Activated naive CD8-positive, alpha-beta T cell treated with anti-CD3 and anti-CD28 coated beads, Interleukin-2, amount 10 ng/mL, durations not matched to agents 7 days and 5 days (primary cell): ENCODE measurements at places on chromosomes 4 and X. TPM values are rescaled to one million over a fixed set of nuclear protein-coding genes. Genes with fewer than 3 reads are reported as not detected.

- no peak overlapping the region for H3K27ac ChIP-seq
- peaks cover 1% of the 10 kb centered on the region for H3K4me1 ChIP-seq
- no peaks in the 10 kb centered on the region for H3K27me3 ChIP-seq
These were observed 23.1 kb upstream of the CAMK2D start for GRCh38 chr4:113784497-113785250.

- no peak for DNase-seq
- no peak overlapping the region for H3K27ac ChIP-seq
- peaks cover 7% of the 10 kb centered on the region for H3K27me3 ChIP-seq
- H3K4me1 ChIP-seq = no peaks in the 10 kb centered on the region
- H3K4me3 ChIP-seq = no peak overlapping the region
- no peaks in the 10 kb centered on the region for H3K36me3 ChIP-seq
These were observed 22.2 kb downstream of the SMPX start for GRCh38 chrX:21735768-21736127.

DNA sequence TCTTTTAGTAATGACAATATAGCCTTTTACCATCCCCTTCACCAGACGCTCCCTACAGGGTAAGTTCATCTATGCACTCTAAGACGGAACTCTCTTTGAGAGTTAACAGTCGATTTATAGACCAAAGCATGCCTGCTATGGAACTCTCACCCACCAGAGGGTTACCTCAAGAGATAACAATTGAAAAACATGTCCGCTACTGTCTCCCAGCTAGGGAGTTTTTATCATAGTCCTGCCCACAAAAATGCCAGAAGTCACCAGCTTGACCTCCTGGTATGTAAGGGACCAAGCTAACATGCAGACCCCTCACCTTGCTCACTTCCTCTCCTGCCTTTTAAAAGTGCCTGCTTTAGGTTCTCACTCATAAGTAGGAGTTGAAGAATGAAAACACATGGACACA, 16.7 kb upstream of the YTHDC1 start:
- H3K27me3 ChIP-seq = peaks cover 3% of the 10 kb centered on the region
- H3K4me3 ChIP-seq = no peak overlapping the region
- H3K27ac ChIP-seq = no peak overlapping the region
- peaks cover 8% of the 10 kb centered on the region for H3K4me1 ChIP-seq
- no peaks in the 10 kb centered on the region for H3K36me3 ChIP-seq
- DNase-seq = no peak

DNA sequence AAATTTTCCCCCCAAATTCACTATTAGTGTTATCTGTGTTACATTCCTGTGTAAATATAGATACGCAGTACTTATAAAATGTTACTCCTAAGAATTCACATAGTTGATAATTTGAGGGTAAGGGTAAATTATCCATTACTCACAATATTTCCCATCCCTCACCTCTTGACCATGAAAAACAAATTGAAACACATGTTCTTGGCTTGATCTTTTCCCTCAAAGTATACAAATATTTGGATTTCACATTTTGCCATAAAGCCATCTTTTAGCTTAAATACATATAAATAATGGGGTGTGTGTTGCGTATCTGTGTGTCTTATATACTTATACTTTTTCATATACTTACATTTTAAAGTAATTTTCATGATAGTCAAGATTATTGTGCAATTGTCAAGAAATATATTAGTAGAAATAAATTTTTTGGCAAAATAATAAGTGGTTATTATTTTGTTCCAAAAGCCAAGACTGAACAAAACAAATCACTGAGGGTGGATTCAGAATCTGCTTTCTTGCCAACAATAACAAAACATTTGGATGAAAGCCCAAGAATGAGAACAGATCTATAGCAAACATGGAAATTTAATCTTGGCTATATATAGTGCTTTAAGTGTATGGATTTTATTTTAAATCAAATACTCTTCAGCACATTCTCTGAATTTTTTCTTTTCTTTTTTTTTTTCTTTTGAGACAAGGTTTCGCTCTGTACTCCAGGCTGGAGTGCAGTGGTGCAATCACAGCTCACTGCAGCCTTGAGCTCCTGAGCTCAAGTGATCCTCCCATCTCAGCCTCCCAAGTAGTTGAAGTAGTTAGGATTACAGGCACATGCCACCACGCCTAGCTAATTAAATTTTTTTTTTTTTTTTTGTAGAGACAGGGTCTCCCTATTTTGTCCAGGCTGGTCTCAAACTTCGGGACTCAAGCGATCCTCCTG, 48.5 kb upstream of the PRSS48 start:
- no peak overlapping the region for H3K4me3 ChIP-seq
- DNase-seq = no peak
- H3K4me1 ChIP-seq = no peaks in the 10 kb centered on the region
- no peaks in the 10 kb centered on the region for H3K36me3 ChIP-seq
- peaks cover 36% of the 10 kb centered on the region for H3K27me3 ChIP-seq
- no peak overlapping the region for H3K27ac ChIP-seq

GRCh38 chr4:25859429-25860148, 3.2 kb downstream of the SEL1L3 start:
- H3K4me3 ChIP-seq = peak overlapping the region; percentile 100
- no peaks in the 10 kb centered on the region for H3K27me3 ChIP-seq
- DNase-seq = no peak
- peaks cover 16% of the 10 kb centered on the region for H3K36me3 ChIP-seq
- H3K27ac ChIP-seq = peak overlapping the region; percentile 100
- H3K4me1 ChIP-seq = peaks cover 59% of the 10 kb centered on the region

GRCh38 chrX:153933748-153934147, 1.1 kb downstream of the NAA10 start:
- H3K36me3 ChIP-seq = peaks cover 7% of the 10 kb centered on the region
- H3K4me1 ChIP-seq = peaks cover 14% of the 10 kb centered on the region
- DNase-seq = no peak
- peak overlapping the region; percentile 76 for H3K27ac ChIP-seq
- peak overlapping the region; percentile 84 for H3K4me3 ChIP-seq

DNA sequence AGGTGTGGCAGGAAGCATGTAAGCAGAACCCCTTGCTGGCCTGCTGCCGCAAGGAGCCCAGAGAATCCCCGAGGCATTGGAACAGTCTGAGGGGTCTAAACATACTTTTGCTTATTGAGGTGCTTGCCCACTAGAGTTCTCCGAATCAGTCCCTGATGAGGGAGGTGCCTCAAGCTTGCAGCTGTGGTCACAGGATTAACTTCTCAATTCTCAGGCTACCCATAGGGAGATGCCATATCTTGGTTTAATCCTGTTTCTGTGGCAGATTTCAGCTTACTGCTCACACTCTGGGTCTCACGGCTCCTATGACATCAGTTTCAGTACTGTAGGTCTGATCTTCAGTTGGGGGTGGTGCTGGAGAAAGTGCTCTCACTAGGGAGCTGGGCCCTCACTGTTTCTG, 39.9 kb downstream of the CCNG2 start:
- peaks cover 25% of the 10 kb centered on the region for H3K4me1 ChIP-seq
- no peak for DNase-seq
- no peak overlapping the region for H3K27ac ChIP-seq
- peaks cover 14% of the 10 kb centered on the region for H3K27me3 ChIP-seq

- H3K4me1 ChIP-seq = peaks cover 22% of the 10 kb centered on the region
- H3K36me3 ChIP-seq = peaks cover 3% of the 10 kb centered on the region
- H3K4me3 ChIP-seq = no peak overlapping the region
- H3K27me3 ChIP-seq = no peaks in the 10 kb centered on the region
These were observed 82.2 kb downstream of the EFHC2 start for GRCh38 chrX:44261286-44261685.

- no peak overlapping the region for H3K4me3 ChIP-seq
- DNase-seq = no peak
- H3K27ac ChIP-seq = no peak overlapping the region
These were observed 98.8 kb downstream of the CASK start for GRCh38 chrX:41824551-41824950.

- H3K36me3 ChIP-seq = no peaks in the 10 kb centered on the region
- H3K27me3 ChIP-seq = peaks cover 30% of the 10 kb centered on the region
- H3K4me1 ChIP-seq = no peaks in the 10 kb centered on the region
- H3K27ac ChIP-seq = no peak overlapping the region
- no peak for DNase-seq
These were observed 33.4 kb downstream of the PJA1 start for GRCh38 chrX:69131886-69132285.

- H3K36me3 ChIP-seq = peaks cover 25% of the 10 kb centered on the region
- peak overlapping the region; percentile 93 for H3K27ac ChIP-seq
- DNase-seq = peak; percentile 83
- peaks cover 36% of the 10 kb centered on the region for H3K4me1 ChIP-seq
These were observed 626 bp downstream of the TBC1D1 start for GRCh38 chr4:37891260-37892159.

DNA sequence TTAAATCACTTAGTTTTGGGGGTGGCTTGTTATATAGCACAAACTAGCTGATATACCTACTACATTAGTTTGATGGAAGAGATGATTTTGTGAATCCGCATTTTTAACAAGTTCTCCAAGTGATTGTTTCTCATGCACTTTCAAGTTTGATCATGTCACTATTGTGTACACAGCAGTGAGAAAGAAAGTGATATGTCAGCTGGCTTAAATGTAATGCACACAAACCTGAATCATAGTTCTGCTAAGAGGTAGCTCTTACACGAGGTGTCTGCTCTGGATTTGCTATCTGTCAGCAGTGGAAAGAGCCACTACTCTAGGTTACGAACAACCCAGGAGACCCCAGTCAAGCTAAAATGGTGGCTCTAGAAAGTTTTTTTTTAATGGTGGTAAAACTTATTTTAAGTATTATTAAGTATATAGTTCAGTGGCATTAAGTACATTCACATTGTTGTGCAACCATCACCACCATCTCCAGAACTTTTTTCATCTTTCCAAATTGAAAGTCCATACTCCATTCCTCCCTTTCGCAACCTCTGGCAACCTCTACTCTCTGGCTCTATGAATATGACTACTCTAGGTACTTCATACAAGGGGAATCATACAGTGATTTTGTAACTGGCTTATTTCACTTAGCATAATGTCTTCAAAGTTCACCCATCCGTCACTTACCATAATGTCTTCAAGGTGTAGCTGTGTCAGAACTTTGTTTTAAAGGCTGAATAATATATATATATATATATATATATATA, 147.3 kb downstream of the HS6ST2 start:
- peaks cover 4% of the 10 kb centered on the region for H3K27me3 ChIP-seq
- no peak for DNase-seq
- no peaks in the 10 kb centered on the region for H3K36me3 ChIP-seq
- H3K4me1 ChIP-seq = no peaks in the 10 kb centered on the region
- H3K27ac ChIP-seq = no peak overlapping the region

- H3K27ac ChIP-seq = no peak overlapping the region
- DNase-seq = no peak
- H3K4me1 ChIP-seq = no peaks in the 10 kb centered on the region
- peaks cover 3% of the 10 kb centered on the region for H3K27me3 ChIP-seq
- no peak overlapping the region for H3K4me3 ChIP-seq
These were observed 74.3 kb downstream of the IQCM start for GRCh38 chr4:149741186-149741831.

DNA sequence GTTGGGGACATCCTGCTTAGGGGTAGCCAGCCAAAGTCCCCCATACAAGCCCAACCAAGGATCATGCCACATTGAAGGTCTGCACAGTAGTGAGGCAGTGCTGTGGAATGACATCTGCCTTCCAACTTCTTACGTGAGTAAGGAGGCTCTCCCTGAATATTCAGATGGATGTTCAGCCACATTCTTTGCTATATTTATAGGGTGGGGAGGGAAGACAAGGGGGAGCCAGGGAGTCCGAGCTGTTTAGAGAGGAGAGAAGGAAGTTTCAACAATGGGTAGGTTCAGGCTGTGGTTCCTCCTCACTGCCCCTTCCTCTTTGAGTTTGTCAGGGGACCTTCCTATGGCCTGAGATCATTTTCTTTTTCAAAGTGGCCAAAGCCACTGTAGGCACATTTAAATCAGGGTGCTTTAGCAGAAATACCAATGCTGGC, 29.8 kb downstream of the MSN start:
- DNase-seq = no peak
- peaks cover 19% of the 10 kb centered on the region for H3K36me3 ChIP-seq
- peak overlapping the region; percentile 95 for H3K27ac ChIP-seq
- peak overlapping the region; percentile 88 for H3K4me3 ChIP-seq

DNA sequence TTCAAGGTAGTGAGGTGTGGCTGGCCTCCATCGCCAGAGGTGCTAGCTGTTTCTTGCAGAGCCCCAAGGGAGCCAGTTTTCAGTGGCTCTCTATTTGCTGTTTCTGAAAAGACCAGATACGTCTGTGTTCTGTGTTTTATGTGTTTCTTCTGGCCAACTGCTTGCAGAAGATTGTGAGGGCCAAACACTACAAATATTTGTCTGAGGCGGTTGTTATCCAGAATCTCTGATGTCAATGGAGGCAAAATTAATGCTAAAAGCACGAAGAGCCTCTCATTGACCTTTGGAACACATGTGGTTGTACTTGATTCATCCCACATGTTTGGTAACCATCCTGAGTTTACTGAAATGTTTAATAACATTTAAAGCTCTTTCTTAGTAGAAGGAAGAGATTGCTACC, 113.9 kb downstream of the CT47B1 start:
- no peak overlapping the region for H3K27ac ChIP-seq
- no peaks in the 10 kb centered on the region for H3K27me3 ChIP-seq
- H3K36me3 ChIP-seq = no peaks in the 10 kb centered on the region
- peaks cover 3% of the 10 kb centered on the region for H3K4me1 ChIP-seq
- no peak overlapping the region for H3K4me3 ChIP-seq

GRCh38 chr4:38131371-38132091, 171.3 kb downstream of the PTTG2 start:
- H3K27me3 ChIP-seq = no peaks in the 10 kb centered on the region
- H3K36me3 ChIP-seq = peaks cover 55% of the 10 kb centered on the region
- peak overlapping the region; percentile 47 for H3K4me3 ChIP-seq
- peaks cover 51% of the 10 kb centered on the region for H3K4me1 ChIP-seq
- peak; percentile 53 for DNase-seq
- peak overlapping the region; percentile 47 for H3K27ac ChIP-seq

XPNPEP2 gene
- total RNA-seq = 0.65 TPM

INTS6L gene
- 33.2 TPM for total RNA-seq

RNF212 gene
- 7.3 TPM for total RNA-seq

AFP gene
- not detected for total RNA-seq

CT55 gene
- total RNA-seq = not detected

CXorf66 gene
- total RNA-seq = not detected

ZNF185 gene
- 1.6 TPM for total RNA-seq

GAGE13 gene
- not detected for total RNA-seq

EGF gene
- not detected for total RNA-seq
